Left lung (tissue), 14 donors: ENCODE measurements at places on chromosomes 5 and 9. TPM values are rescaled to one million over a fixed set of nuclear protein-coding genes. Genes with fewer than 3 reads are reported as not detected.

DNA sequence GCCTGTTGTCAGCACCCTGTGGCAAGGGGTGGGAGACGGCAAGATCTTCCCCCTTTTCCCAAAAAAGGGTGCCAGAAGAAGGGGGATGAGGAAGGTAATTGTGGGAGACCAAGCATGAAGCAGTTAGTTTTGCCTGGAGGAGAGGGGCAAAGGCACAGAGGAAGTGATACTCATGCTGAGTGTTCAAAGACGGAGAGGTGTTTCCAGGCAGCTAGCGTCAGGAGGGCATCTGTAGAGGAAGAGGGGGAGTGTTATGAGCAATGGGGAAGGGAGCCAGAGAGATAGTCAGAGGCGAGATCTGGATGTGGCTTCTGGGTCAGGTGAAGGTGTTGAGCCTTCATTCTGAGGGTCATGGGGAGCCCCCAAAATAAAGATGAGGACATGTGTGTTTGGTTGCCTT is 26.9 kb upstream of the ADAM19 start:
- no peak overlapping the region for H3K27ac ChIP-seq
- peaks cover 9% of the 10 kb centered on the region for H3K4me1 ChIP-seq
- H3K4me3 ChIP-seq, result no peak overlapping the region

DNA sequence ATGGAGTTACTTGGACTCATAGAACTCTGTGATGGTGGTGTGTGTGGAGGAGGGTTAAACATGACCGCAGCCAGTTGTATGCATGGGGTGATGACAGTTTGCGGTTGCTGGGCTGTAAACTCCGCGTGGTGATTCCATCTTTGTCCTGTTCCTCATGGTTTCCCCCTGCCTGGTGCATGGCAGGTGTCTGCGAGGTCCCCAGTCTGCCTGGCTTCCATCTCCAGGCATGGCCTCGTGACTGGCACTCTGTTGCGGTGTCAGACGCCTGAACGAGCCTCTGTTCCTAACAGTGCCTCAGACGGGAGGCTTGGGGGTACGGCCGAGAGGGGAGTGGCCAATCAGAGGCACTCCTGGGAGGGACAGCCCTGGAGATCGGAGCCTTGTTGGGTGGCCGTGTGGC is 33.9 kb upstream of the SH3PXD2B start:
- no peaks in the 10 kb centered on the region for H3K36me3 ChIP-seq
- no peak overlapping the region for H3K27ac ChIP-seq
- H3K27me3 ChIP-seq, result no peaks in the 10 kb centered on the region
- DNase-seq, result no peak
- H3K4me1 ChIP-seq, result no peaks in the 10 kb centered on the region

- DNase-seq, result no peak
- H3K4me3 ChIP-seq, result no peak overlapping the region
- peaks cover 51% of the 10 kb centered on the region for H3K27me3 ChIP-seq
- H3K36me3 ChIP-seq, result no peaks in the 10 kb centered on the region
- no peaks in the 10 kb centered on the region for H3K4me1 ChIP-seq
Observed at GRCh38 chr5:73387601-73388305, 60.8 kb downstream of the FOXD1 start.

The FOXD4L5 gene
- total RNA-seq, result 0.24 TPM

DNA sequence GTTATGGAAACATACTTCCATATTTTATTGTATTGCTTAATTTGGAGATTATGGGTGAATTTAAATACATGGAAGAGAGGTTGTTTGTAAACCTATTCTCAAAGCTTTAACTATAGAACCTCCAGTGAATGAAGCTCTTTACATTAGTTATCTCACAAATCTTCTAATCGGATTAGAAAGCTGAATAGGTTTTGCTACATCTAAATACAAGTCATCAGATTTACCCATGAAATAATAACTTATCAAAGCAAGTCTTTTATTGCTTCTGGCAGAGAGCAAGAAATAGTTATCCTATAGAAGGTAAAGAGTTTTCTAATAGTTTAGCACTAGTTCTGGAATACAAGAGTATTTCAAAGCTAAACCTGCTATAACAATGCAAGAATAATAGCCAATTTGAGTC is 104.4 kb upstream of the SREK1 start:
- no peaks in the 10 kb centered on the region for H3K27me3 ChIP-seq
- no peak overlapping the region for H3K27ac ChIP-seq
- no peak for DNase-seq
- no peaks in the 10 kb centered on the region for H3K4me1 ChIP-seq

- no peak overlapping the region for H3K27ac ChIP-seq
- H3K4me3 ChIP-seq, result no peak overlapping the region
- H3K27me3 ChIP-seq, result no peaks in the 10 kb centered on the region
- no peak for DNase-seq
Observed at GRCh38 chr5:147369742-147370374, 135.0 kb downstream of the STK32A start.

- no peak for DNase-seq
- H3K36me3 ChIP-seq, result peaks cover 25% of the 10 kb centered on the region
- no peaks in the 10 kb centered on the region for H3K4me1 ChIP-seq
- no peak overlapping the region for H3K4me3 ChIP-seq
Observed at GRCh38 chr9:14597171-14597799, 95.9 kb downstream of the ZDHHC21 start.

- no peaks in the 10 kb centered on the region for H3K36me3 ChIP-seq
- DNase-seq, result no peak
- no peak overlapping the region for H3K4me3 ChIP-seq
- H3K4me1 ChIP-seq, result no peaks in the 10 kb centered on the region
- H3K27ac ChIP-seq, result no peak overlapping the region
Observed at GRCh38 chr5:119928974-119929373, 299.6 kb downstream of the FAM170A start.

- peak; percentile 68 for DNase-seq
- no peak overlapping the region for H3K4me3 ChIP-seq
- H3K4me1 ChIP-seq, result peaks cover 33% of the 10 kb centered on the region
- H3K36me3 ChIP-seq, result no peaks in the 10 kb centered on the region
Observed at GRCh38 chr9:127132921-127133647, 10.6 kb upstream of the ANGPTL2 start.

DNA sequence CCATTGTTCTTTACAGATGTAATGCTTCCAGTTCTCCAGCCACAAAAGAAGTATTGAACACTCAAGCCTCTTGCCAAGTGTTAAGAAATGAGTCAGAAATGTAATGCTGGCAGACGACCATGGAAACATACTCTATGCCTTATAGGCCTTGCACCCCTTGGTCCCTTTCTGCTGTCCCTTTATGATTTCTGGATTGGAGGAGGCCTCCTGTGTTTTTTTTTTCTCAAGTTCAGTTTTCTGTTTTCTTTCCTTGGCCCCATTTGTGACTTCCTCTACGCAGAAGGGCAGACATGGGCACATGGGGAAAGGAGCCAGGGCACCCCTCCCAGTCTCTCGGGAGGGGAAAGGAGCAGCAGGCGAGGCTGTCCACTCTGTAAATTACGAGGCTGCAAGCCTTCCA is 53.4 kb downstream of the SNX18 start:
- DNase-seq, result no peak
- no peaks in the 10 kb centered on the region for H3K4me1 ChIP-seq

DNA sequence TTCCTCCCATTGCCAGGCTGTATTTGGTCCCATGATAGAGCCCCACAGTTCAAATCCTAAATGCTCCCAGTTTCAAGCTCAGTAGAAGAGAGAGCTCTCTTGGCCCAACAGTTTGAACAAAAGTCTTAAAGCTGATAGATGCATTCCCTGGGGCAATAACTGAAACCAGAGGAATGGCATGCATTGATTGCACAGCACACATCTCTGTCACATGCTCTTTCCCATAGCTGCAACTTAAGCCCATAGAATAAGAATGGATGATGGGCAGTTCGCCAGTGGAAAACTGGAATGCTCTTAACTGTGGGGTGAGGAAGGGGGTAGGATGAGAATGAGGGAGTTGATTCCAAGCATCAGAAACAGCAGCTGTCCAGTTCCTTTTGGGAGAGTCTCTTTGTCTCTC is 1942.4 kb upstream of the WWC1 start:
- no peak for DNase-seq
- H3K36me3 ChIP-seq, result no peaks in the 10 kb centered on the region
- H3K27ac ChIP-seq, result no peak overlapping the region
- no peak overlapping the region for H3K4me3 ChIP-seq

DNA sequence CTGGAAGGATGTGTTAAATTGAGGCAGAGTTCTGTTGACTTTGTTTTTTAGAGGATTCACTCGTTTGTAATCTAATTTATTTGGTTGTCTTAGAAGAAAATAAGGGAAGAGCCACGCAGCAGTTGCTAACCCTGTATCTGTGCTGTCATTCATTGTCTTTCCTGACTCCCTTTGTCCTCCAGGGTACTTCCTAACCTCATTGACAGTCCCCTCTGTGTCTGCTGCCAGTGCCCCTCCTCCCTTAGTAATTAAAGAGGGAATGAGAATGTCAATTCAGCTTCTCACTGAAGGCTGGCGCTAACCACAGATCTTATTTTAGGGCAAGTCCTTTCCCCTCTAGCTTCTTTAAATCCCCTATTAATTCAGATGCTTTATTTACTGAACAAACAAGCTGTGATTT is 84.0 kb downstream of the MAST4 start:
- no peak for DNase-seq
- no peaks in the 10 kb centered on the region for H3K4me1 ChIP-seq
- H3K36me3 ChIP-seq, result no peaks in the 10 kb centered on the region
- H3K4me3 ChIP-seq, result no peak overlapping the region
- no peaks in the 10 kb centered on the region for H3K27me3 ChIP-seq

- H3K36me3 ChIP-seq, result peaks cover 5% of the 10 kb centered on the region
- no peaks in the 10 kb centered on the region for H3K4me1 ChIP-seq
- no peak for DNase-seq
Observed at GRCh38 chr5:134975843-134976242, 8.1 kb downstream of the CATSPER3 start.

DNA sequence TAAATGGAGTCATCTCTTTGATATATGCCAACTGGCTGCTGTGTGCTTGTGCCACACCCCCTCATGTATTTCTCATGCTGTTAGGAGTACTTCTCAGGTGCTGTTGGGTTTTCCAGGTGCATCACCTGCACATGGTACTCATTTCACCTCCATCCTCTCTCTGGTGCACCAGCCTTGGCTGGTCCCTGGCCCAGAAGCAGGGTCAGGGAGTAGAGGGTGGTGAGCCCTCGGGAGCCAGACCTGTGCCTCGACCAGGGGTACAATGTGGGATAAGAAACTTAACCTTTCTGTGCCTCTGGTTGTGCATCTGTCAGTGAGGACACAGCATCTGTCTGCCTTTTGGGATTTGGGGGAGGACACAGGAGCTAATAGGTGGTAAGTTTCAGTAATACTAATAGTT is 38.5 kb downstream of the SECISBP2 start:
- H3K27ac ChIP-seq, result no peak overlapping the region
- no peak overlapping the region for H3K4me3 ChIP-seq
- H3K36me3 ChIP-seq, result no peaks in the 10 kb centered on the region
- DNase-seq, result no peak
- no peaks in the 10 kb centered on the region for H3K27me3 ChIP-seq
- no peaks in the 10 kb centered on the region for H3K4me1 ChIP-seq

DNA sequence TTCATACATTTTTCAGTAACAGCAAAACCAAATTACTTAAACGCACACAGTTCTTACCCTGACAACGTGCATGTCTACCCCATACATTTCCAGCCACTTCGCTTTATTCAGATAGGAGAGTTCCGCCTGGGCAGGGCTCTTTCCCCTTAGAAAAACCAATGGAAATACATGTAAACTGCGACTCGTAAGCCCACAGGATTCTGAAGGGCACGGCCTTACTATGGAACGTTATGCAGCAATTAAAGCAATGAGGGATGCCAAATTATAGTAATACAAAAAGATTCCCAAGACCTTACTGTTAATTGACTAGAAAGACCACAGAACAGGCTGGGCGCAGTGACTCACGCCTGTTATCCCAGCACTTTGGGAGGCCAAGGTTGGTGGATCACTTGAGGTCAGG is 64.5 kb downstream of the EPB41L4B start:
- H3K27me3 ChIP-seq, result no peaks in the 10 kb centered on the region
- H3K36me3 ChIP-seq, result no peaks in the 10 kb centered on the region
- DNase-seq, result no peak
- H3K4me1 ChIP-seq, result no peaks in the 10 kb centered on the region

The GRIA1 gene
- 2.9 TPM for total RNA-seq

The ANKRD34B gene
- total RNA-seq, result 0.15 TPM

DNA sequence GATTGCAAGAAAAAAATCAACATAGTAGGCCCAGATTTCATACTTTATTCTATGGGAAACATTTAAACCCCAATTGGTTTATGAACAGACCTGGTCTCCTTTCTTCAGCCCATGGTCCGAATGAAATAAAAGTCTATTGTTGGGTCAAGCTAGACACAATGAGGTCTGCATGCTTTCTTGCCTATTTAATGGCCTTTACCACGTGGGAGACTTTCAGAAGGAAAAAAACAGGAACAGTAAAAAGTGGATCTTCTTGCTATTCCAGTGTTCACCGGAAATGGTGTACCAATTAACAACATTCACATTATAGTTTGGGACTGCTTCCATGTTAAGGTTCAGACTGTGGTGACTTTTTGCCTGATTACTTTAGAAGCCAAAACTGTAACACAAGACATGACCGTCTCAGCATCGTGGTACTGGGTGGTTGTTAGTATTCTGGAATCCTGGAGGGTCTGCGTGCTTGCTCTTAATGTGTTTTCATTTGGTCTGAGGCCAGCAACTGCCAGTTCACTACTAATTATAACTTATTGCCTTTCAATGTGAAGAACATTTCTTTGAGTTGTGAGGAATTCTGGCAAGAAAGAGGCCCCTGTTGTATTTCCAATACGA is 85.4 kb upstream of the PRRC1 start:
- H3K27ac ChIP-seq, result no peak overlapping the region
- no peaks in the 10 kb centered on the region for H3K36me3 ChIP-seq
- no peak overlapping the region for H3K4me3 ChIP-seq
- DNase-seq, result no peak
- no peaks in the 10 kb centered on the region for H3K27me3 ChIP-seq
- H3K4me1 ChIP-seq, result no peaks in the 10 kb centered on the region

The SLC22A4 gene
- total RNA-seq, result 10.3 TPM

The IGIP gene
- 13.7 TPM for total RNA-seq

The PROP1 gene
- total RNA-seq, result not detected

GRCh38 chr5:97135868-97136267 is 6.5 kb downstream of the LIX1 start:
- H3K27ac ChIP-seq, result no peak overlapping the region
- H3K27me3 ChIP-seq, result no peaks in the 10 kb centered on the region
- H3K36me3 ChIP-seq, result no peaks in the 10 kb centered on the region
- H3K4me1 ChIP-seq, result no peaks in the 10 kb centered on the region

GRCh38 chr5:97545446-97545845 is 362.4 kb upstream of the RIOK2 start:
- H3K4me3 ChIP-seq, result no peak overlapping the region
- no peak overlapping the region for H3K27ac ChIP-seq
- DNase-seq, result no peak

- no peak for DNase-seq
- H3K36me3 ChIP-seq, result no peaks in the 10 kb centered on the region
- no peak overlapping the region for H3K27ac ChIP-seq
- no peaks in the 10 kb centered on the region for H3K4me1 ChIP-seq
- no peak overlapping the region for H3K4me3 ChIP-seq
Observed at GRCh38 chr9:125255781-125256391, 5.7 kb upstream of the GAPVD1 start.

- H3K4me1 ChIP-seq, result no peaks in the 10 kb centered on the region
- H3K27me3 ChIP-seq, result peaks cover 11% of the 10 kb centered on the region
- H3K4me3 ChIP-seq, result no peak overlapping the region
- no peak overlapping the region for H3K27ac ChIP-seq
- DNase-seq, result no peak
Observed at GRCh38 chr9:109419531-109419930, 78.6 kb downstream of the PTPN3 start.

The IL9 gene
- not detected for total RNA-seq

GRCh38 chr9:21687351-21687750 is 115.1 kb upstream of the MTAP start:
- no peak overlapping the region for H3K4me3 ChIP-seq
- no peaks in the 10 kb centered on the region for H3K4me1 ChIP-seq
- no peak for DNase-seq
- no peaks in the 10 kb centered on the region for H3K27me3 ChIP-seq
